Activated CD8-positive, alpha-beta T cell treated with anti-CD3 and anti-CD28 coated beads for 36 hours (primary cell): ENCODE measurements at places on chromosomes 5 and 9. TPM values are rescaled to one million over a fixed set of nuclear protein-coding genes. Genes with fewer than 3 reads are reported as not detected.
A peak's percentile ranks its signal among the peaks of the same experiment; 100 is the strongest.

- H3K27ac ChIP-seq = no peak overlapping the region
- no peak for DNase-seq
- H3K27me3 ChIP-seq = no peaks in the 10 kb centered on the region
- no peaks in the 10 kb centered on the region for H3K36me3 ChIP-seq
Measured at GRCh38 chr5:92519811-92520632, 1061.0 kb downstream of the NR2F1-AS1 start.

DNA sequence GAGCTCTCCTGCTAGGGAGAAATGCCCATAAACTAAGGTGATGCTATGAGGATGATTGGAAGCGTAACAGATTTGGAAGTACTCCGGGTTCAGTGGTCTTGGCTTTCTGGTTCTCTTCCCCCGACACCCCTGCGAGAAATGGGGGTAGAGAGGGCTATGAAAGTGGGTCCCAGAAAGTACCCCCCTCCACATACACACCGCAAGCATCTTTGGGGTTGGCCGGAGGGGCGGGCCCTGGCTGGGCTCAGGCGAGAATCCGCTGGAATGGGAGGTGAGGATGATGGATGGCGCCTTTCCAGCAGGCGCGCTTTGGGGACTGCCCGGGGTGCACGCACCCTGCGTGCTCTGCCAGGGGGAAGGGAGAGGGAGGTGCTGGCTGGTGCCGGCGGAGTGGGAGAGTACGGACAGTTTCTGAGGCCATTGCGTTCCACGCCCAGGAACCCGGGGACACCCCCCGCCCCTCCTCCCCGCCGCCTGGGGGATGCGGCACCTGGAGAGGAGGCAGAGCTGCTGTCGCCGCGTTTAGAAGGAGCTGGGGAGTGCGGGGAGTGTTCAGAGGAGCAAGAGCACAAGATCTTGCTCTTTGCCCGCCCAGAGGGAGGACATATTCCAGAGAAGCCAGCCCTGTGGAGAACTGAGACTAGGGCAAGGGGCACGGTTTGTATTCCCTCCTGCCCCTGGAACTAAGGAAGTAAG is 1.9 kb downstream of the PCSK5 start:
- H3K36me3 ChIP-seq = no peaks in the 10 kb centered on the region
- H3K4me1 ChIP-seq = peaks cover 49% of the 10 kb centered on the region
- peak; percentile 56 for DNase-seq
- no peaks in the 10 kb centered on the region for H3K27me3 ChIP-seq
- no peak overlapping the region for H3K27ac ChIP-seq

GRCh38 chr5:171624396-171624795 is 161.2 kb upstream of the SMIM23 start:
- no peak overlapping the region for H3K4me3 ChIP-seq
- H3K27ac ChIP-seq = no peak overlapping the region
- H3K27me3 ChIP-seq = peaks cover 10% of the 10 kb centered on the region
- DNase-seq = no peak
- H3K36me3 ChIP-seq = no peaks in the 10 kb centered on the region
- H3K4me1 ChIP-seq = no peaks in the 10 kb centered on the region

Gene CCDC107
- 12.1 TPM for total RNA-seq

Gene GTF2H2C
- total RNA-seq = 42.1 TPM

Gene TUBB4B
- 230 TPM for total RNA-seq

Gene IL33
- not detected for total RNA-seq

DNA sequence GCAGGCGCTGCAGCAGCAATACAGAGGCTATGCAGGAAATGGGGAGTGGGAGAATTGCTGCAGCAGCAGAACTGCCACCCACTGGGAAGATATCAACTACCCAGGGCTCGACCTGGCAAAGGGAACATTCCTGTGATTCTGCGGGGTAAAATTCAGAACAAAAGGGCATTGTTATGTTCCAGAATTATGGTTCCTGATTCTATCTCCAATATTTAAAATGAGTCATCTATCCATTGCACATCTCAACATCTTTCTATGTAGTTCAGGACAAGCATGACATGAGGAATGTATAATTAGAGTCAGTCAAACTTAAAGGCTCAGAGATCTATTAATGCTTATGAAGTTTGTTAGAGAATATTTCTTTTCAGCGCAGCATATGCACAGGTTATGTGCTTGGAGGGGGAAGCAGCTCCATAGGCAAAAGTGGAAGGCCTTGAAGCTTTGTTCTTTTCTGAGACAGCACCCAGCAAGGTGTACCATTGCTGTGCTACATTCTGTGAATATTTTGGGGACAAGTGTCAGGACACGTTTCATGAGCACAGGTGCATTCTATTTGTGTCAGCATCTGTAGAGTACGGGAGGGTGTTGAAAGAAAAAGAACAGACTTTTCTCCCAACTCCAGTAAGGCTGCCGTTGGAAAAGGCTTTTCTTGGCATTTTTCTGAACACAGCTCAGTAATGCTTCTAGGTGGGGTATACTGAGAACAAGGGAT is 395.6 kb upstream of the MPDZ start:
- H3K27ac ChIP-seq = no peak overlapping the region
- DNase-seq = no peak
- H3K27me3 ChIP-seq = no peaks in the 10 kb centered on the region
- H3K4me1 ChIP-seq = no peaks in the 10 kb centered on the region
- no peaks in the 10 kb centered on the region for H3K36me3 ChIP-seq
